A549 treated with ZK216348 at 1 μM for 4 hours (cell line): ENCODE measurements at places on chromosomes 4 and X. TPM values are rescaled to one million over a fixed set of nuclear protein-coding genes. Genes with fewer than 3 reads are reported as not detected.

VCX2 gene
- not detected in 5 replicates for total RNA-seq

SMARCA1 gene
- 32.2 to 65.7 TPM (median 47.9 TPM) in 5 replicates for total RNA-seq

VCX3A gene
- not detected in 5 replicates for total RNA-seq

TMPRSS11B gene
- total RNA-seq: not detected in 5 replicates

MAGEA12 gene
- 0.11 to 0.13 TPM (median 0.12 TPM) in 3 of 5 replicates, not detected in the others for total RNA-seq

NUDT9 gene
- 24.6 to 31.0 TPM (median 27.4 TPM) in 5 replicates for total RNA-seq

TEX13D gene
- not detected in 5 replicates for total RNA-seq

P2RY10 gene
- not detected in 5 replicates for total RNA-seq

GJB1 gene
- 0.22 TPM in 1 of 5 replicates, not detected in the others for total RNA-seq

MAPK10 gene
- total RNA-seq: 0.27 to 0.86 TPM (median 0.44 TPM) in 5 replicates

AMTN gene
- not detected in 5 replicates for total RNA-seq

ITIH6 gene
- not detected in 5 replicates for total RNA-seq

DHRSX gene
- 42.1 to 46.7 TPM (median 44.8 TPM) in 5 replicates for total RNA-seq

NXF2 gene
- total RNA-seq: not detected in 5 replicates

HNRNPDL gene
- 221 to 487 TPM (median 246 TPM) in 5 replicates for total RNA-seq

XIAP gene
- total RNA-seq: 18.9 to 35.9 TPM (median 31.8 TPM) in 5 replicates

DSPP gene
- total RNA-seq: not detected in 5 replicates
